ENCODE measurements at places on chromosomes 3 and 15.

GRCh38 chr3:23952646-23953045 lies 7.6 kb downstream of the NR1D2 start:
- DNase-seq = no peak

DNA sequence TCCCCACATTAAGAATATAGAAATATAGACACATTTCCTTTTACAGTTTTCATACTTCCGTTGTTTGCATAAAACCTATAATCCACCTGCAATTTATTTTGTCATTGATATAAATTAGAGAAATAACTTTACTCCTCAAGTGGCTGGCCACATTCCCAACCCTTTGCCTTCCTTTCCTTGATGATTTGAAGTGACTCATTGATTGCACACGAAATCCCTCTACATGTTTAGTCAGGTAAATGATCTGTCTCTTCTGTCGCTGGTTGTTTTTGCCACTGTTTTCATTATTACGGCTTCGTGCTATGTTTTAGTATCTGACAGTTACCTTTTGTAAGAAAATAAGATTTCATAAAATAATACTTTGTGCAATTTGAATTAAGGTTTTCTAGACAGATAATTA lies 272.2 kb upstream of the NR2E3 start:
- no peak for DNase-seq

DNA sequence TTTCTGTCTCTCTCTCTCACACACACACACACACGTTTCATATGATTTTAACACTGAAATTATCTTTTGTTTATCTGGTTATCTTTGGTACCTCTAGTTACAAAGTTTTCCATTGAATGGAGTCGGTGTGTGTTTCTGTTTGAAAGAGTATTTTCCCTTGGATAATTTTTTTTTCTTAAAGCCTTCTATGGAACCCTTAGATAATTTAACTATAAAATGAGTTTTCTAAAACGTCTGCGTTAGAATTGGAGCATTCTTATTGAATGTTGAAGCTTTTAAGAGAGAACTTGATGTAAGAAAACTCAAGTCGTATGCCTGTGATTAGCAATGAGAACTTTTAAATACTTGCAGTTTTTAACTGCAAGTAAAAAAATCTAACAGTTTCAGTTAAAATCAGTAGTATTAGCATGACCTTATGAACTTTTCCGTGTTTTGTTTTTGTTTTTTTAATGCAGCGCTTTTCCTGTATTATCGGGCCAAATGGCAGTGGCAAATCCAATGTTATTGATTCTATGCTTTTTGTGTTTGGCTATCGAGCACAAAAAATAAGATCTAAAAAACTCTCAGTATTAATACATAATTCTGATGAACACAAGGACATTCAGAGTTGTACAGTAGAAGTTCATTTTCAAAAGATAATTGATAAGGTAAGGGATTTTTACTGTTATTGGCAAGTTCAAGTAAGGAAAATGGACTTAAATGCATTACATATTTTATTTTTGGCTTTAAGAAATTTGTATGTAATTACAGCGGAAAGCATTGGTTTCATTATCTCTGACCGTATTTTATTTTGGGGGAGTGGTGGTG lies 3.0 kb downstream of the SMC4 start:
- DNase-seq = no peak

DNA sequence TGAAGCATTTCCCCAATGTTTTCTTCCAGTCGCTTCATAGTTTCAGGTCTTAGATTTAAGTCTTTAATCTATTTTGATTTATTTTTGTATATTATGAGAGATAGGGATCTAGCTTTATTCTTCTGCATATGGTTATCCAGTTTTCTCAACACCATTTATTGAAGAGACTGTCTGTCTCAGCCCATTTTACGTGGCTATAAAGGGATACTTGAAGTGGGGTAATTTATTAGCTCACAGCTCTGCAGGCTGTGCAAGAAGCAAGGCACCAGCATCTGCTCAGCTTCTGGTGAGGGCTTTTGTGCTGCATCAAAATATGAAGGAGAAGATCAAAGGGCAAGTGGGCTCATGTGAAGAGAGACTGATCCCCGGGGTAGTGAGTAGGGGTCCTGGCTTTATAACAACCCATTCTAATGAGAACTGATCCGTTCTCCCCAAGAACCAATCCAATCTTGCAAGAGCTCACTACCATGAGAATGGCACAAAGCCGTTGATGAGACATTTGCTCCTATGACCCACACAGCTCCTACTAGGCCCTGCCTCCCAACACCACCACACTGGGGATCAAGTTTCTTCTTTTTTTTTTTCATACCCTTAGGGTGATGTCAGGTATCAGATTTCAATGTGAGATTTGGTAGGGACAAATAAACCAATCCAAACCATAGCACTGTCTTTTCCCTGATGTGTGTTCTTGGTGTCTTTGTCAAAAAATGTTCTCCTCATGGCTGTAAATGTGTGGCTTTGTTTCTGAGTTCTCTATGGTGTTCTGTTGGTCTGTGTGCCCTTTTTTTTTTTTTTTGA lies 63.2 kb downstream of the IQGAP1 start:
- DNase-seq = no peak

DNA sequence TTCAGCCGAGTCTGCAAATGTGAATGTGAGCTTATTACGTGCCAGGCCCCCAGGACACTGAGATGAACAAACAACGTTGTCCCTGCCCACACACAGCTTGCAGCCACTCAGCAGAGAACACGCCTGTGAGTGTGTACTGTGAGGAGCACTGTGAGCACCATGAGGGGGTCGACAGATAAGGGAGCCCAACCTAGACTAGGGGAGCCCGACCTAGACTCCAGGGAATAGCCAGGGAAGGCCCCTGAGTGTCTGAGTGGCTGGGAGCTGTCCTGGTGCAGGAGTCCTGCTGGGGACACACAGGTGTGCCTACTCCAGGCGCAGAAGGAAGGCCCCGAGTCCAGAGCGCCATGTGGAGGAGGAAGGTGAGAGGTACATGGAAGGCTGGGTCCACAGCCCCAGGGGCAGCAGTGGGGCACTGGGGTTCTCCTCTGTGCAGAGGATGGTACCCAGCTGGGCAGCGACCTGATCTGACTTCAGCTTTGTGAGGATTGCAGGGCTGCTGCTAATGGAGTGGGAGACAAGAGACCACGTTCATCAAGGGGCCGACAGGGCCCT lies 36.5 kb downstream of the MGLL start:
- DNase-seq = no peak

- DNase-seq = no peak
Observed at GRCh38 chr3:42020684-42021307, 58.9 kb upstream of the ULK4 start.

GRCh38 chr15:32679298-32679690 lies 37.8 kb downstream of the SCG5 start:
- peak; percentile 59 for DNase-seq

GRCh38 chr3:26522919-26523318 lies 99.7 kb upstream of the LRRC3B start:
- DNase-seq = no peak

DNA sequence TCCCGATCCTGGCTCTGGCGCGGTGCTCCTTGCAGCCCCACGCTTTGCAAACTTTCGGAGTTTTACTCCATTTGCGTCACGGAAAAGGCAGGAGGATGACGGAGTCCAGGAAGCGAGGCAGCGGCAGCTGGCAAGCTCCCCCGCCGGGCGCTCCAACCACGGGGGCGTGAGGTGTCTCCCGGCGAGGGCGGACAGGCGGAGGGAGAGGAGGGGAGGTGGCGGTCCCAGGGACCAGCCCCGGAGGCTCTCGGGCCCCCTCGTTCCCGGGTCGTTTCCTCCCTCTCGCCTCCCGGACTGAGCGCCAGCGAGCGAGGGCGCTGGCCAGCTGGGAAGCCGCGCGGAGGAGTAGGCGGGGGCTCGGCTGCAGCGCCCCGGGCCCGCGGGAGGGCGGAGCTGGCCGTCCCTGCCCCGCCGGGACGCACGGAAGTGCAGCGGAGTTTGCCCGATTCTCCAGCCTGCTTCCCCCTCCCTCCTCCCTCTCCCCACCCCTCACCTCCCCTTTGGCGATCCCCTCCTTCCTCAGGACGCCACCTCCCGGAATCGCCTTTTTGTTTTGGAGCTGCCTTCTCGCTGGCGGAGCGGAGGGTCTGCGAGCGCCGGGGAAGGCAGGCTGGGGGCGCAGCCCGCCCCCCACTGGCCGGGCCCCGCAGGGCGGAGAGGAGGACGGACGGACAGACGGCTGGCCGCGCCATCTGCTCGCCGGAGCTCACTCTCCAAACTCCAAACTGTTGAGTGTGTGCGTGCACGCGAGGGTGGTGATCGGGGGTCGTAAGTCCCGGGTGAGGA lies at the start of gene SNX33:
TSS of gene SNX33 (plus strand) at position 543 of the 786 bp plus-strand sequence. CDS start 1,191 bp downstream, outside the sequence.
- peak; percentile 88 for DNase-seq

- DNase-seq = peak; percentile 6
Observed at GRCh38 chr3:8589880-8590556, 54.6 kb downstream of the SSUH2 start.

- no peak for DNase-seq
Observed at GRCh38 chr15:82532991-82533481, 7.2 kb downstream of the RPS17 start.

- DNase-seq = no peak
Observed at GRCh38 chr15:45386974-45387373, 8.6 kb upstream of the GATM start.

GRCh38 chr3:21226086-21226485 lies 524.9 kb downstream of the ZNF385D start:
- DNase-seq = no peak

DNA sequence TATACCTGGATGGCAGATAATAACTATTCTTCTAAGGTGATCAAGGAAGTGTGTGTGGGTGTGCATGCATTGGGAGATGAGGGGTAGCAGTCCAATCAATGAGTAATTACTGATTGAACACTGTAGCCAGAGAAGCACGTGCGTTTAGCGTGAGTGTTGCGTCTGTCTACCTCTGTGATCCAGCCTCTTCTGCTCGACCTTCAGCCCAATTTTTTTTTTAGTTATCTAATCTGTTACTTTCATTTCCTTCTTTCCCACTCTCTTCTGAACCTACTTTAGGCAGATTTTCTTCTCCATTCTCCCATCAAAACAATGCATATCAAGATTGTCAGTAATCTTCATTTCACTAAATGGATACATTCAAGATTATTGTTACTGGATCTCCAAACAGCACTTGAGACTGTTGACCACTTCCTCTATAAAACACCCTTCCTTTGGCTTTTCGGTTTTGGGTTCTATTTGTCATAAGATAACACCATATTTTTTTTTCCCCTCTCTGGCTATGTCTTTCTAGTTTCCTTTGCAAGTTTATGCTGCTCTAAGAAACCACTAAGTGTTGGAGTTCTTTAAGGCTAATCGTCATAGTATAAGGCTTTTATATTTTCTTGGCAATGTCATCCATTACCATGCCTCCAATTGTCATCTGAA lies 41.0 kb downstream of the MCTP2 start:
- DNase-seq = no peak

- DNase-seq = peak; percentile 71
Observed at GRCh38 chr15:71143373-71144310, 28.4 kb downstream of the THSD4 start.

DNA sequence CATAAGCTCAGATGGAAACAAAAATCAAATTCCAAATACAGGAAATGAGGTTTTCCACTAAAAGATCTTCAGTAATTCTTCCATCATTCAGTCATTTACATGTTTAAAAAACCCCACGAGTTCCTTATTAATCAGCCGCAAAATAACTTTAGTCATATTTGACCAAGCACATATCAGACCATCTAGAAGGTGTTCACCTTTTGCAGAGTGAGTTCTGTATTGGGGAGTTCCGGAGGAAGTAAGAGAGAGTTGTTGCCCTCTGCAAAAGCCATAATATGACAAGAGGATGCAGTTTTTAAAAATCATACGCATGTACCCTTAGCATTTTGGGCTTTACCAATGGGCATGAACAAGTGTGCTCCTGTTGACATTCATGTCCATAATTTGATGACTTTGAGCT lies 61.6 kb downstream of the CCR1 start:
- DNase-seq = no peak

DNA sequence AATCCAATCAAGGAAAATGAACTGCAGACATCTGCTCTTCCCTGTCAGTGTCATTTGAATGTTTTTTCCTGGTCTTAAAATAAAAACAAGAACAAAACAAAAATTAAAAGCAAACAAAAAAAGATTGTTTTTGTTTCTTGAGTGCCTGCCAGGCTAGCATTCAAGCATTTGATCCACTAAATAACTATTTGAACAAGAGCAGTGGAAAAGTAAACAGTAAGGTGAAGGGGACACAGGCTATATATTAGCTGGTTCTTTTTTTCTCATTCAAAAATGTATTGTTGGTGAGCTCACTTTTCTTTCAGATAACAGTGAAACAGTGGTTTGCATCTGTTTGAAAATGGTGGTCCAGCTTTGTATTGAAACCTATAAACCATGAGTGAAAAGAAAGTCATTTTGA lies 586.9 kb upstream of the SGO1 start:
- no peak for DNase-seq

DNA sequence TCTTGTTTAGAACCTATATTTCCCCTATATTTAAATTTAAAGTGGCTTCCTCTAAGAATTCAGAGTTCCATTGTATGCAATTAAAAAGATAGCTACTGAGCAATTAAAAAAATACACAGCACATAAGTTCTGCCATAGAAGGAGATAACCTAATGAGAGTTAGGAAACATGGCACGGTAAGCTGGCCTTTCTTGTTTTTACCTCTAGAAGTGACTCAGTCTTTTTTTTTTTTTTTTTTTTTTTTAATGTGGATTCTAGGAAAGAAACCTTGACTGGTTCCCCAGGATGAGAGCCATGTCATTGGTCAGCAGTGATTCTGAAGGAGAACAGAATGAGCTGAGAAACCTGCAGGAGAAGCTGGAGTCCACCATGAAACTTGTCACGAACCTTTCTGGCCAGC lies 142.7 kb upstream of the BHLHE40 start:
- DNase-seq = no peak

DNA sequence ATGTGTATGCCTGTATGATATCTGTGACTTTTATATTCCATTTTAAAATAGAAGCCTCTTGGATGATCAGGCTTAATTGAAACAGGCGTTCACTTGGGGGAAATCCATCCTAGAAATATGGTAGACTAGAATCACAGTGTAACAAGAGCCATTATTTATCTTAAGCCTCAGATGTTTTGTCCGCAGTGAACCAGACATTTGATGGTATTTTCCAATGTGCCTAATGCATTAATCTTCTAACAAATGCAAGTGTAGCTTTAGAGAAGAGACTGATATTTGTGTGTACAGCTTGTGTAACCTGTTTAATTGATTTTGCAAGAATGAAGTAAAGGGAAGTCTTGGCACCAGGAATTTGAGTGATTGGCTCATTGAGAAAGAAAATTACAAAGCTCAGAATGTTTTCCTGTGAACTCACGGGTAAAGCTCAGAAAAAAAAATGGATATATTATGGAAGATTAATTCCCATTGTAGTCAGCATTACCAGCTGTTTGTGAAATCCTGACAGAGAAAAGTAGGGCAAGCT lies 155.7 kb downstream of the SV2B start:
- no peak for DNase-seq

GRCh38 chr3:132661101-132661500 lies 972 bp downstream of the UBA5 start:
- DNase-seq = no peak

DNA sequence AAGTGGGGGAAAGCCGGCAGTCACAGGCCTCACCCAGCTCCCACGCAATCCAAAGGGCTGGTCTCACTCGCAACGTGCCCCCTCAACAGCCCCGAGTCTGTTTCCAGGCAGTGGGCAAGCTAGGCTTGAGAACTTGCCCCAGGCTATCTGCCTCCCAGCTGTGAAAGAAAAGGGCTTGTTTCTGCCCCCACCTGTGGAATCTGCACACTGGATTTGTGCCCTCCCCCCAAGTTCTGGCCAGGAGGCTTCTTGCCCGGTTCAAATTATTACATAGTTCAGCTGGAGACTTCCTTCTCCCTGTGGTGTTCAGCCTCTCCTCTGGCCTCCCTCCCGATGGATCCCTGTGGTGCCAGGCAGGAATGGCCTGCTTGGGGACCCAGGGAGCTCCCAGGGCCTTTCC lies 283.9 kb upstream of the LYSMD4 start:
- DNase-seq = no peak

GRCh38 chr3:176219970-176220369 lies 977.3 kb downstream of the TBL1XR1 start:
- DNase-seq = no peak
